Fibroblast of lung (primary cell): ENCODE measurements at places on chromosomes 2 and 18. TPM values are rescaled to one million over a fixed set of nuclear protein-coding genes. Genes with fewer than 3 reads are reported as not detected.

- H3K27ac ChIP-seq, result no peak overlapping the region
- no peaks in the 10 kb centered on the region for H3K27me3 ChIP-seq
- DNase-seq, result peak; percentile 39
- H3K36me3 ChIP-seq, result no peaks in the 10 kb centered on the region
- no peaks in the 10 kb centered on the region for H3K4me1 ChIP-seq
- H3K4me3 ChIP-seq, result no peak overlapping the region
Measured at GRCh38 chr18:49754866-49755265, 58.5 kb downstream of the ACAA2 start.

DNA sequence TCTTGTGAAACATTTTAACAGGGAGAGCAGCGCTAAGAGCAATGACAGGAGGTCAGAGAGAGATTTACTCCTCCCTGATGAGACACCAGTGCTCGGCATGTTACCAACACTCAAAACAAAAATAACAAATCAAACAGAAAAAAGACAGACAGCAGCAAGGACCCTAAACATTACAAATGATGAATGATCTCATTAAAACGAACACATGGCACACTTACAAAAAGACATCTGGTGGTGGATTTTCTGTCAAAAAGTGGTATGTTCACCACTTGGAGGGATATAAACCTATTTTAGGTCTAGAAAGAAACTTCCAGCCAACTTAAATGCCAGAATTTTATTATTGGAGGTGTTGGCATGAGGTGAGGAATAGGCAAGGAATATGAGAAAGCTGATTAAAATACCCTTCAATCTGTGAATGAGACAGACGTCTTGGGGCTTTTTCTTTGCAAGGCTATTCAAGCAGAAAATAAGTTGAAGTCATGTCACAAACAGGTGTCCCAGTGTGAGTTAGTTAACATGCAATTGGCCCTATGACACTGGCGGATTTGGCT, 112.8 kb downstream of the PRELID3A start:
- peak; percentile 53 for DNase-seq
- peaks cover 4% of the 10 kb centered on the region for H3K4me1 ChIP-seq
- H3K36me3 ChIP-seq, result no peaks in the 10 kb centered on the region
- no peak overlapping the region for H3K27ac ChIP-seq
- H3K27me3 ChIP-seq, result no peaks in the 10 kb centered on the region

DNA sequence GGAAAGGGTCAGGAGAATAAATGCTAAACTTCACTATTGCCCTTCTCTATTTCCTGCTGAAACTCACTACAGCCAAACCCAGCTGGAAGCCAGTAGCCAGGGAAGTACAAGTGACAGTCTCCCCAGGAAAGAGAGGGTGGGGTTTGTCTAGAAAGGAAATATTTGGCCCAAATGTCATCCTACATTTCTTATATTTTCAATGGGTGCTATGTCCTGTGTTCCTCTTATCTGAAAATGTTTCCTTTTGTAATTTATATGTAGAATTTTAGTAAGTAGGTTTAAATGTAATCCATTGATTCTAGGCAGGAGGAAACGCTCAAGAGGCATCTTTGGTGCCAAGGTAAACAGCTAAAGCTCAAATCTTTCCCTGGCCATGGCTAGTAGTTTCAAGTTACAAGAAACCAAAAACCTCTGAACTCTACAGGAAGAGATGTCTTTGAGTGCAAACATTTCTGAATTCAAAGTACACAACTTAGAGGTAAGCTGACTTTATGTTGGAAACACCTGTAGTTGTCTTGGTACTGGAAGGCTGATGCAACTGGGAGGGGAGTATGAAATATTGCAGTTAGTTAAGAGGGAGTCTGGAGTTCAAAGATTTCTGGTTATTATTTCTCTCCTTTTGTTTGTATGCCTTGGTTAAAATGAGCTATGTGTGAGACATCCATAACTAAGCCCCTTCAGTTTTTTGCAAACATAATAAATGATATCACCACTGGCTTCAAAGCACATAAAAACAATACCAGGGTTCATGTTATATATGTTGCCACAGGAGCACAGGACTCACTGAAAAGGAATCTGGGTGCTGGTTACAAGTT, 356.1 kb upstream of the ZC3H15 start:
- H3K27ac ChIP-seq, result no peak overlapping the region
- no peaks in the 10 kb centered on the region for H3K36me3 ChIP-seq
- peak; percentile 89 for DNase-seq
- H3K4me3 ChIP-seq, result no peak overlapping the region
- H3K27me3 ChIP-seq, result no peaks in the 10 kb centered on the region

DNA sequence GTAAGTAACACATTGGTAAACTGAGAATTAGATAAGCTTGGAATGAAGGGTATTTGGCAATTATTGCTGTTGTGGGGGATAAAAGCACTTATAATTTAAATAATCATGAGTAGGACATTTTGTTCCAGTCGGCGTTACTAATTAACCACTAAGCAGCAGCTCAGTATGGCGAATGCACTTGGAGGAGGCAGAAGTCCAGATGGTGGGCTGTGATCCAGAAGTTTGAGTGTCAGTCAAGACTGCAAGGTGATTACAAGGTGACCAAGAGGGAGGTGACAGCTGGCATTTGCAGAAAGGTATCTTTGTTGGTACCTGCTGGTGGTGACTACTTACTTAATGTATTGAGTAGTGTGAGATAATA, 643.6 kb upstream of the FAM98A start:
- H3K27me3 ChIP-seq, result no peaks in the 10 kb centered on the region
- H3K27ac ChIP-seq, result no peak overlapping the region
- no peaks in the 10 kb centered on the region for H3K4me1 ChIP-seq
- no peak overlapping the region for H3K4me3 ChIP-seq
- DNase-seq, result no peak

DNA sequence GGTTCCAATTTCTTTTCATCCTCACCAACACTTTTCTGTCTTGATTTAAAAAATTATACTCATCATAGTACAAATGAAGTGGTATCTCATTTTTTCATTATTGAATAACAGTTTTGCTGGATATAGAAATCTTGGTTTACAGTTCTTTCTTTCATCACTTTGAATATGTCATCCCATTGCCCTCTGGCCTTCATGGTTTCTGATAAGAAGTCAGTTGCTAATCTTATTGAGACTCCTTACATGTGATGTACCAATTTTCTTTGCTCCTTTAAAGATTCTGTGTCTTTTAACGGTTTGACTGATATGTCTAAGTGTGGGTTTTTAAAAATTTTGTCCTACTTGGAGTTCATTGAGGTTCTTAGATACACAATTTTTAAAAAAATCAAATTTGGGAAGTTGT, 35.0 kb downstream of the SLC3A1 start:
- no peaks in the 10 kb centered on the region for H3K27me3 ChIP-seq
- H3K4me1 ChIP-seq, result no peaks in the 10 kb centered on the region
- no peaks in the 10 kb centered on the region for H3K36me3 ChIP-seq
- no peak overlapping the region for H3K27ac ChIP-seq

DNA sequence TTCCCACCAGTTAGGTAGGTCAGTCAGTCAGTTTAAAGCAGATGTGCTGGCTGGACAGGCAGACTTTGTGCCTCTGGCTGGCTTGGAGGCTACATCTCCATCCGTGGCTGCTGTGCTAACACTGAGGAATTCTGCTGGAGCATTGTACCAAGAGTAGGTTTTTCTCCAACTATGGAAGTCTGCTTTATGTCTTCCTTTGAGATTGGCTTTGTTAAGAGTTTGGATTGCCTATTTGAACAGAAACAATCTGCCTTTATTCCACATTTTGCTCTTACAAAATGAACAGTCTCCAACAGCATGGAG, 46.7 kb downstream of the WDR75 start:
- H3K27me3 ChIP-seq, result no peaks in the 10 kb centered on the region
- no peaks in the 10 kb centered on the region for H3K4me1 ChIP-seq
- no peaks in the 10 kb centered on the region for H3K36me3 ChIP-seq
- no peak overlapping the region for H3K27ac ChIP-seq

DNA sequence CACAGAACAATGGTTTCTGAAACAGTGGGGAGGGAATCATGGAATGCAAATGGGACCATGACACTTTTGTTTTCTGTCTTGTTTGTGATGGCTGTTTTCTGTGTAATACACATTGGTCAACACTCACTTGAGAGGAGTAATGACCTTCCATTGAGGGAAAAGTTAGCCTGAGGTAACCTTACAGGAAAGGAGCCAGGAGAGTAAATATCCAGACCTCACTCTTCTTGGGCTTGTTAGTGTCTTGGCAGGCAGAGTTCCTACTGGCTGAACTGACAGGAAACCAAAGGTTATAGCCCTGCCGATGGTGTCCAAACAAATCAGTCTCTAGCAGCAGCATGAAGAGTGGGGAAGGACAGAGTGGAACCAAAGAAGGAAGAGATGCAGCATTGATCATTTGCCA, 17.2 kb upstream of the RPRM start:
- no peaks in the 10 kb centered on the region for H3K27me3 ChIP-seq
- no peak overlapping the region for H3K4me3 ChIP-seq
- H3K36me3 ChIP-seq, result no peaks in the 10 kb centered on the region
- H3K27ac ChIP-seq, result no peak overlapping the region
- no peak for DNase-seq
- no peaks in the 10 kb centered on the region for H3K4me1 ChIP-seq

- H3K4me1 ChIP-seq, result peaks cover 7% of the 10 kb centered on the region
- peak overlapping the region; percentile 16 for H3K27ac ChIP-seq
- H3K4me3 ChIP-seq, result no peak overlapping the region
Measured at GRCh38 chr2:20674309-20674965, 7.5 kb downstream of the GDF7 start.

GRCh38 chr2:148829618-148830017, 45.4 kb upstream of the KIF5C start:
- H3K36me3 ChIP-seq, result no peaks in the 10 kb centered on the region
- no peaks in the 10 kb centered on the region for H3K27me3 ChIP-seq
- no peak overlapping the region for H3K27ac ChIP-seq
- no peak overlapping the region for H3K4me3 ChIP-seq

- H3K4me1 ChIP-seq, result no peaks in the 10 kb centered on the region
- DNase-seq, result no peak
- H3K4me3 ChIP-seq, result no peak overlapping the region
- H3K36me3 ChIP-seq, result no peaks in the 10 kb centered on the region
- H3K27ac ChIP-seq, result no peak overlapping the region
Measured at GRCh38 chr2:58227171-58227917, 13.8 kb downstream of the FANCL start.

GRCh38 chr2:201152999-201153815, 29.7 kb upstream of the CASP10 start:
- no peak overlapping the region for H3K27ac ChIP-seq
- no peak overlapping the region for H3K4me3 ChIP-seq
- H3K4me1 ChIP-seq, result peaks cover 30% of the 10 kb centered on the region

- H3K27me3 ChIP-seq, result no peaks in the 10 kb centered on the region
- DNase-seq, result no peak
- no peaks in the 10 kb centered on the region for H3K4me1 ChIP-seq
- H3K36me3 ChIP-seq, result no peaks in the 10 kb centered on the region
Measured at GRCh38 chr18:8277270-8277669, 332.0 kb upstream of the RAB12 start.

- H3K27me3 ChIP-seq, result no peaks in the 10 kb centered on the region
- DNase-seq, result no peak
- H3K4me1 ChIP-seq, result no peaks in the 10 kb centered on the region
- no peak overlapping the region for H3K27ac ChIP-seq
- no peak overlapping the region for H3K4me3 ChIP-seq
Measured at GRCh38 chr18:986051-986450, 81.4 kb downstream of the ADCYAP1 start.

DNA sequence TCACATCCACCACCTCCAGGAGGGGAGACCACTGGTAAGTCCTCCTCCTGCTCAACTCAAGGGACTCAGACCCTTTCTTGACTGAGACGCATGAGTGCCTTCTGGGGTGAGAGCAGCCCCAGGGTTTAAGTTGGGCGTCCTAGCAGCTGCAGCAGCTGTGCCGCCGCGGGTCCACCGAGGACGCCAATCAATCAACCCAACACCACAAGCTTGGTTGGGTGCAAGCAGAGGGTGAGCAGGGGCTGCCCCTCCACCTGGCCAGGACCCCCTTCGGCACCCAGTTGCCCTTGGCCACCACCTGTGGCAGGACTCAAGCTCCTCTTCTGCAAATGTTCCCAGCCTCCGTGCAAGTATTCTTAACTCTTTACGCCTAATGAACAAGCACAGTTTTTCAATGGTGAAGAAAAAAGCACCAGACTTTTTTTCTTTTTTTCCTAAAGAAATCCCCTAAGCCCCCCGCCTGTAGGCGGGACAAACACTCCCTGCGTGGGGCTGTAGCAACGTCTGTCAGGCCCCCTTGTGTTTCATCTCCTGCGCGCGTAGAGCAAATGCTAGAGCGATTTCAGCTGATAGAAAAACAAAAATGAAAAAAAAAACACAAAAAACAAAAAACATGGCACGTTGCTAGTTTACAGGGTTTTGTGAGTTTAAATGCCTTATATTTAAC, 197.1 kb downstream of the LOXHD1 start:
- no peak for DNase-seq
- H3K36me3 ChIP-seq, result no peaks in the 10 kb centered on the region
- H3K27me3 ChIP-seq, result no peaks in the 10 kb centered on the region
- no peaks in the 10 kb centered on the region for H3K4me1 ChIP-seq
- H3K4me3 ChIP-seq, result no peak overlapping the region

- no peaks in the 10 kb centered on the region for H3K36me3 ChIP-seq
- H3K4me1 ChIP-seq, result no peaks in the 10 kb centered on the region
- no peaks in the 10 kb centered on the region for H3K27me3 ChIP-seq
- H3K4me3 ChIP-seq, result no peak overlapping the region
Measured at GRCh38 chr2:211157211-211157610, 600.8 kb downstream of the CPS1 start.

GRCh38 chr2:207231967-207232366, 66.2 kb upstream of the KLF7 start:
- H3K27ac ChIP-seq, result no peak overlapping the region
- DNase-seq, result peak; percentile 44
- H3K36me3 ChIP-seq, result no peaks in the 10 kb centered on the region

- peaks cover 5% of the 10 kb centered on the region for H3K4me1 ChIP-seq
- H3K27ac ChIP-seq, result peak overlapping the region; percentile 72
- H3K36me3 ChIP-seq, result no peaks in the 10 kb centered on the region
- peak overlapping the region; percentile 59 for H3K4me3 ChIP-seq
Measured at GRCh38 chr2:127700527-127701192, 637 bp upstream of the SFT2D3 start.

- DNase-seq, result no peak
- H3K36me3 ChIP-seq, result peaks cover 2% of the 10 kb centered on the region
- no peak overlapping the region for H3K27ac ChIP-seq
- H3K4me3 ChIP-seq, result no peak overlapping the region
- peaks cover 4% of the 10 kb centered on the region for H3K4me1 ChIP-seq
Measured at GRCh38 chr2:106116248-106116647, 77.9 kb downstream of the UXS1 start.

- H3K36me3 ChIP-seq, result no peaks in the 10 kb centered on the region
- no peak overlapping the region for H3K4me3 ChIP-seq
- no peaks in the 10 kb centered on the region for H3K4me1 ChIP-seq
- DNase-seq, result no peak
Measured at GRCh38 chr2:7857904-7858303, 824.0 kb upstream of the ID2 start.

- H3K27ac ChIP-seq, result peak overlapping the region; percentile 58
- H3K4me1 ChIP-seq, result peaks cover 3% of the 10 kb centered on the region
- no peaks in the 10 kb centered on the region for H3K36me3 ChIP-seq
- DNase-seq, result peak; percentile 87
- no peak overlapping the region for H3K4me3 ChIP-seq
- H3K27me3 ChIP-seq, result no peaks in the 10 kb centered on the region
Measured at GRCh38 chr2:145652571-145653545, 1132.9 kb upstream of the ZEB2 start.

GRCh38 chr2:240520974-240521350, 36.8 kb downstream of the ANKMY1 start:
- no peaks in the 10 kb centered on the region for H3K36me3 ChIP-seq
- no peak overlapping the region for H3K4me3 ChIP-seq
- H3K4me1 ChIP-seq, result peaks cover 3% of the 10 kb centered on the region
- H3K27ac ChIP-seq, result no peak overlapping the region
- H3K27me3 ChIP-seq, result peaks cover 2% of the 10 kb centered on the region

The ADGRF3 gene
- under 0.01 TPM in 1 of 2 replicates, not detected in the other for total RNA-seq

The SCG2 gene
- 0.66 and 2.1 TPM in 2 replicates for total RNA-seq

The LCT gene
- total RNA-seq, result under 0.01 TPM in 2 replicates

The C2orf78 gene
- not detected in 2 replicates for total RNA-seq

The REG3G gene
- not detected in 2 replicates for total RNA-seq

The DYNAP gene
- not detected in 2 replicates for total RNA-seq

The LONRF2 gene
- total RNA-seq, result under 0.01 TPM in 2 replicates

The RMC1 gene
- 22.1 and 29.6 TPM in 2 replicates for total RNA-seq
